ENCODE measurements at places on chromosomes 11 and 22. TPM values are rescaled to one million over a fixed set of nuclear protein-coding genes. Genes with fewer than 3 reads are reported as not detected.

DNA sequence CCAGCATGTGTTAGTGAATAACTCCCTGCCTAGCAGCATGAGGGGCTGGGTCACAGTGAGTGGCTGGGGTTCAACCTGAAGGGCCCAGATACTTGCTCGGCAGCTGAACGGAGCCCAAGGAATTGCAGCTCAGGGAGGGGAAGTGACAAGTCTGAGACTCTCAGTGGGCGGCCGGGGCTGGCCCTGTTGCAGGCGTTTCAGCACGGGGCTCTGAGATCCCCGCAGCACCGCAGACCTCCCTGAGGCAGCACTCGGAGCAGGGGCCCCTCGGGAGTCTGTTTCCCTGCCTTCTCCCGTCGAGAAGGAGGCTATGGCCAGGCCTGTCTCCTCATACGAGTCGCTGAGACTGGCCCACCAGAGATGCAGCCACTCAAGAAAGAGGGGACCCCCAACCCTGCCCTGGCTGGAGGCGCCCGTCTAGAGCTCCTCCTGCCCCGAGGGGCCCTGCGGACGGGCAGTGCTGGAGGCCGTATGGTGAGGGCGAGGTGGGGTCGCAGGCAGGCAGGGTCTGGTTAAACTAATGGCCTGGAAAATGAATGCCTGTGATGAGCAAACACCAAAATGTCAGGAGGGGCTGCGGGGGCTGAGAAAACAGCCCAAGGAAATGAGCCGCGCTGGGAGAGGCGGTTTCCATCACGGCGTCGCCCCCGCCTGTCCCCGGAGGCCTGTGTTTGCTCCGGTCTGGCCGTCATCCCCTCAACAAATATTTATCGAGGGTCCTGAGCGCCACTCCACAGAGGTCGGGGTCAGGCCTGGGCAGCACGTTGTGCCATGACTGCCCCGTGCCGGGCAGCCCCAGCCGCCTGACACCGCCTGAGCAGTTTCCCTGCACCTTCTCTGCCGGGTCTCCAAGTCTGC is 9.3 kb downstream of the TSSC4 start:
- H3K4me3 ChIP-seq = no peak overlapping the region
- DNase-seq = no peak
- H3K27ac ChIP-seq = no peak overlapping the region

DNA sequence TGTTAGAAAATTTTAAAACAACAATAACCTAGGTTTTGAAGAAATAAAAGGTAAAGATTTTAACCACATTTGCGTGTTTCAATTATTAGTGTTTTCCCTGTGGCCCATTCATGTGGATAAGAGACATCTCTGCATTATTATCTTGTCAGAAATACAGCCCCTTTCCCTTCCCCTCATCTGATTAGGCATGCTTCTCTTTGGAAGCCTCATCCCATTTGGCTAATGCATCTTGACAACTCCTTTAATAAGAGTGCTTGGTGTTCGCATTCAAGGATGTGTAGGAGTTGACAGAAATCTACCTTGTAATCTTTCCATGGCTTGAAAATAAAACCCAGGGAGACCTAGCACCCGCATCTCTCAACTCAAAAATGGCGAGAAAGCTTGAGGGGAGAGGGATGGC is 635.5 kb downstream of the NTM start:
- no peaks in the 10 kb centered on the region for H3K27me3 ChIP-seq
- H3K27ac ChIP-seq = no peak overlapping the region
- no peaks in the 10 kb centered on the region for H3K4me1 ChIP-seq
- no peaks in the 10 kb centered on the region for H3K36me3 ChIP-seq
- H3K4me3 ChIP-seq = no peak overlapping the region
- DNase-seq = no peak

GRCh38 chr11:112143597-112143996 is 20.3 kb downstream of the IL18 start:
- no peak overlapping the region for H3K27ac ChIP-seq
- DNase-seq = no peak
- no peaks in the 10 kb centered on the region for H3K27me3 ChIP-seq
- H3K4me3 ChIP-seq = no peak overlapping the region
- H3K4me1 ChIP-seq = no peaks in the 10 kb centered on the region

Gene CNTF
- 1.6 TPM for total RNA-seq

DNA sequence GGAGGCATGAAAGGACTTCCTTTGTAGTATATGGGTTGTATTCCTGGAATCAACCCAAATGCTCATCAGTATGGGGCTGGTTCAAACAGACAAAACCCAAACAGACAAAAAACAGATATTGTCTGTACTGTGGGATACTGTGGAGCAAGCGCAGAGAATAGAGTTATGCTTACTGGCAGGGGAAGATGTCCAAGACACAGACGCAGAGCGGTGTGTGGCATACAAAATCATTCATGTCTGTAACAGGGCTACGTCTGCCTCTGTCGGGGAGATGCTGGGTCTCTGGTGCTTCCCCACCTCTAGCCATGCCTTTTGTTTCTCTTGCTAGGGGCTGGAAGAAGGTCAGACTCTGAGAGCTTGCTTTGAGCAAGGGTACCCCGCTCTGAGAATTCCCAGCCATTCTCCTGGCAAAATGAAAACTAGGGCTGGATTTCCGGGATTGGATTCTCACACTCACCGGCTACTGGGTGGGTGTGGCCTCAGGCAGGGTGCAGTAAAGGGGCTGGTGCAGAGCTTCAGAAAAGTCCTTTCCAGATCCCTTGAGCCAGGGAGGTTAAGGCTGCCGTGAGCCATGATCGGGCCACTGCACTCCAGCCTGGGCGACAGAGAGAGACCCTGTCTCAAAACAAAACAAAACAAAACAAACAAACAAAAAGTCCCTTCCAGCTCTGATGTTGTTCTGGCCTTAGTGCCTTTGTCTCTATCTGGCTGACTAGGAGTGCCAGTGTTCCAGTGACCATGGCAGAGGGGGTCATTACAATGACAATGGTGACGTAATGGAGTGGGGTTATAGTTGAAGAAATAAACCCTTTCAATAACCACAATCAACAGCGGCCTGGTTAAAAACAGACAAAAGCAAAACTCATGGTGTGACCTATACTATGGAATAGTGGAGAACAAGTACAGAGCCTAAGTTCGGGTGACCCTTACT is 2.9 kb upstream of the ABCC8 start:
- no peak overlapping the region for H3K4me3 ChIP-seq
- no peaks in the 10 kb centered on the region for H3K27me3 ChIP-seq
- DNase-seq = no peak
- no peaks in the 10 kb centered on the region for H3K36me3 ChIP-seq

Gene AQP11
- 1.7 TPM for total RNA-seq

Gene KDM4E
- not detected for total RNA-seq

Gene MFNG
- total RNA-seq = 19.5 TPM

Gene PDGFB
- total RNA-seq = 21.9 TPM

- H3K27ac ChIP-seq = no peak overlapping the region
- peaks cover 58% of the 10 kb centered on the region for H3K36me3 ChIP-seq
- no peaks in the 10 kb centered on the region for H3K27me3 ChIP-seq
These were observed 91.3 kb downstream of the RNF169 start for GRCh38 chr11:74839971-74840370.

Gene GLB1L2
- 2.4 TPM for total RNA-seq
